ENCODE measurements at places on chromosomes 4 and X. TPM values are rescaled to one million over a fixed set of nuclear protein-coding genes. Genes with fewer than 3 reads are reported as not detected.

TEX28 gene
- total RNA-seq = not detected

DNA sequence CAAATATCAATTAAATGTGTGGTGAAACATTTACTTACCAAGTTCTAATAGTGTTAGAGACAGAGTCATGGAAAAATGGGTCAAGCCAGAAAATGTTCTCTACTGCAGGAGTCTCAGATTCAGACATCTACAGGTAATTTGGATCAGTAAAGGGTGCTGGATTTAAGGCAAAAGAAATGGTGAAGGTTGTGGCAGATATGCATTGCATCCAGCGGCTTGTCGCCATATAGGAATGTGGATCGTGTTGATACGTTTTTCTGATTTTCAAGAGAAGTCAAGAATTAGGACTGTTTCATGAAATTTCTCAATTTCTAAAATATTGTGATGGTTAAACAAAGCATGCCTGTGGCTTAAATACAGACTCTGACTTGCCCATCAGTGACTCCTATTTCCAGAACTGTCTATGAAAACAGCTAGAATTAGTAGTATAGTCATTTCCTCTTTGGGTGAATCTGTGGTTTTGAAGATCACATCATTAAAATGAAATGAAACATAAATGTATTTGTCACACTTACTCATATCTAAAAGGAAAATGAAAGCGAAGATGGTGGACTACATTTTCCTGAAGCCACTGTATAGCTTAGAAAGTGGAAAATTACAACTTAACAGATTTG lies 110.1 kb upstream of the VEGFC start:
- no peak for DNase-seq

BEX5 gene
- total RNA-seq = 1.6 TPM

DNA sequence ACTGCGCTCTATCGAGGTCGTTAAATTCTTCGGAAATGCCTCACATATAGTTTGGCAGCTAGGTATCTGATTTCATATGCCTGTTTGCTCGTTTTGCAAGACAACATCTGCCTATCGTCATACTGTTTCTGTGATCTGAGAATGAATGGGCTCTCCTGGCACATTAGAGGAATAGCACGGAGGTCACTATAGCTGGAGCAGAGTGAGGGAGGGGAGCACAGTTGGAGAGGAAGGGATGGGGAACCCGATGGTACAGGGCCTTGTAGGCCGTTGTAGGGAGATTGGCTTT lies 552 bp downstream of the IKBKG start:
- no peak for DNase-seq

DNA sequence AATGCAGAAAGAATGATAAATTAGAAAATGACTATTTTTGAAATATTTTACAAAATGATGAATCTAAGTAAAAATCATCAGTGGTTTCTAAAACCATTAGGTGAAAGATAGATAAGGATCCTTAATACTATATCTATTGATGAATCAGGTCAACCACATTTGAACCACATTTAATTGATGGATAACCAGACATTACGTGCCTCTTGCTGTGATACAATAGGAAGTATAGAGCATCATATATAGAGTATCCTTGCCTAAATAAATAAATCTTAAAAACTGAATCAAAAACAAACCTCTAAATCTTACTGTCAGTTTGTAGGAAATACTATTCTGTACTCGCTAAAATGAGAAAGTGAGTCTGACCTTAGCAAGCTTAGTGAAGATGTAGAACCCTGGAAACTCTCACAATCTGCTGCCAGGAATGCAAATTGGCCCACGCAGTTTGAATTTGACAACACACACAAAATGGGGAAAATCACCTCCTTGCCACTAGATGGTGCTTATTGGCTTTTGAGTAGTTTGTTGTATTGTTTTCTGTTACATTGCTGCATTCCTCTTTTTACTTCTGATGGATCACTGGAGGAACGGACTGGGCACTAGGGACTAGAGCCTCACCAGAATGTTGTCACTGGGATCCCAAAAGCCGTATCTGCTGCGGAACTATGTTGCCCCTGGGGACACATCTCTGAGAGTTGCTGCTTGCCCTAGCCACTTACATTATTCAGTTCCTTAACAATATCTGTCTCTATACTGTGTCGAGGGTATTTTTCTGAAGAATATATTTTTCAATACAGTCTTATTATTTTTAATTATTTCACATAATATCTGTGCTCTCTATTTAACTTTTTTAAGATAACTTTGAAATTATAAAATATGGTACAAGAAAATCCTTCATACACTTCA lies 25.4 kb upstream of the SLAIN2 start:
- DNase-seq = no peak

- no peak for DNase-seq
These were observed 40.5 kb upstream of the RAPGEF2 start for GRCh38 chr4:159062381-159062780.

DNA sequence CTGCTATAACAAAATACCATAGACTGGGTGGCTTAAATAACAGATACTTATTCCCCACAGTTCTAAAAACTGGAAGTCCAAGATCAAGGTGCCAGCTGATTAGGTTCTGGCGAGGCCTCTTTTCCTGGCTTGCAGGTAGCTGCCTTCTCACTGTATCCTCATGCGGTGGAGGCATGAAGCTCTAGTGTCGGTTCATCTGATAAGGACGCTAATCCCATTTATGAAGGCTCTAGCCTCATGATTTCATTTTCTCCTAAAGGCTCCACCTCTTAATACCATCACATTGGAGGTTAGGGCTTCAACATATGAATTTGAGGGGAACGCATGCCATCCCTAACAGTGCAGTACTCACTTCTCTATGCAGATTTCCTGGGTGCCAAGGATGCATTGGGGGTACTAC lies 57.9 kb upstream of the STIM2 start:
- DNase-seq = no peak

DNA sequence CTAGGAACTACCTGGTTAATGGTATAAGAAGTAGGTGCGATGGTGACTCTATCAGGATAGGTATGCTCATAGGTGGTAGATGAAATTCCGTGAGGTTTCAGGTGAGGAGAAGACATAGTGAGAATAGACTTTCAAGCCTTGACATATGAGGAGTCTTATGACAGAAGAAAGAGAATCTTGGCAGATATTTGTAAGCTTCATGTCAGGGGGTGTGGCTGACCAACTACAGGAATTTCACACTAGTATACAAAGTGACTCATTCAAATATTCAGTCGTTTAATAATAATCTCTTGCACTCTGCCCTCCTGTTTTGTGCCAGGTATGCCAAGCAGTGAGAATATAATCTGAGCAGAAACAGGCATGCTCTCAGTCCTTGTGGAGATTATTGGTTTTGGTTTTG lies 22.8 kb downstream of the PACRGL start:
- no peak for DNase-seq

DNA sequence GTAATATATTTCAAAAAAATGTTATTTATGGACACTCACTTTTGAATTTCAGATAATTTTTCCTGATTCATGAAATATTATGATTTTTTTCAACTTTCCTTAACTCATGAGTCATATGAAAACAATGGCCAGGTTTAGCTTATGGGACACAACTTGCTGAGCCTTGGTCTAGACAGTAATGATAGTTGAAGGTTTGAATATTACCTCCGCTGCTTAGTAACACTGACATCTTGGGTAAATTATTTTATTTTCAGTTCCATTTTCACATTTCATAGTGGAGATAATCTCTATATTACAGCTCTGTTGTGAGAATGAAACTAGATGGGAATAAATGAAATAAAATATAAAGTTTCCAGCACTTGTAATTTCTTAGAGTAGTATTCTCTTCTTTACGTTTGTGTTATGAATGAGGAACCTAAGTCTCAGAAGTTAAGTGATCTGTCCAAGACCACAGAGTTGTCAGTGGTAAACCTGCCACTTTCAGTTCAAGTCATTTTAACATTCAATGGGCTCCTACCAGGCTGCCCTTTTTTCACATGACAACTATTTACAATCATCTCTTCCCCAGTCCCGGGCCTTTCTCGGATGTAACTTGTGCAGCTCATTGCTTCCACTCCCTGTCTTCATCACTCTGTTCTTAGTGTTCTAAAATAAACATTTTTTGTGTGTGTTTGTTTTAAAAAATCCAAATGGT lies 46.8 kb upstream of the GC start:
- DNase-seq = no peak

DNA sequence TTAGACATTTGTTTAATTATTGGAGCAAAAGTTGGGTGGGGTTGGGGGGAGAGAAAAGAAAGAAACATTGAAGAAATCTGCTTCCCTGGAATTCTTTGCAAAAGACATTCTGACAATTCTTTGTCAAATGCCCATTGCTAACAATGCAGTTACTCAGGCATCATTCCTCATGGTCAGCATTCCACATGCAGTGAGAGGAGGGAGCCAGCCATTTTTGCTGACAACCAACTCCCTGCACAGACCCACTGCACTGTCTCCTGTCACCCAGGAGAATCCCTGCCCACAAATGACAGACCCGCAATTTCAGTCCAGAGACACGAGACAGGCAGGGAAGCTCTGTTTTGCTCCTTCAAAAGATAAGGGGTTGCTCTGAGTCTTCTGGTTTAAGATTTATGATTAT lies 985.1 kb upstream of the SLIT2 start:
- no peak for DNase-seq

- no peak for DNase-seq
These were observed 87.0 kb downstream of the ANXA3 start for GRCh38 chr4:78638337-78639172.

DNA sequence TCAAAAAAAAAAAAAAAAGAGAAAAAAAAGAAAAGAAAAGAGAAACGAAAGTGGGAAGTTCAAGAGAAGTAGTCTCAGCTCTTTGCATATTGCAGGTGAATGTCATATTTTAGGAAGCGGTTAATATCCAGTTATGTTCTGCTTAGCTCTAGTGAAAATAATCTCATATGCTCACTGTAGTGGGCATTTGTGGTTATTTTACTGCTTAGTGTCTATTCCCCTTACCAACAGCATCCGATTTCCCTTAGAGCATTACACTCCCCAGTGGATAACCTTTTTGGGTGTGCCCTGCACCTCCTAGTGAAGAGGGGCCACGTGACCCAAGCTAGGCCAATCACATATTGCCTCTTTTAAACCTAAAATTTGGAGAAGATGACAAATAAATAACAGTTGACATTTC lies 111.2 kb upstream of the ZNF827 start:
- no peak for DNase-seq

DNA sequence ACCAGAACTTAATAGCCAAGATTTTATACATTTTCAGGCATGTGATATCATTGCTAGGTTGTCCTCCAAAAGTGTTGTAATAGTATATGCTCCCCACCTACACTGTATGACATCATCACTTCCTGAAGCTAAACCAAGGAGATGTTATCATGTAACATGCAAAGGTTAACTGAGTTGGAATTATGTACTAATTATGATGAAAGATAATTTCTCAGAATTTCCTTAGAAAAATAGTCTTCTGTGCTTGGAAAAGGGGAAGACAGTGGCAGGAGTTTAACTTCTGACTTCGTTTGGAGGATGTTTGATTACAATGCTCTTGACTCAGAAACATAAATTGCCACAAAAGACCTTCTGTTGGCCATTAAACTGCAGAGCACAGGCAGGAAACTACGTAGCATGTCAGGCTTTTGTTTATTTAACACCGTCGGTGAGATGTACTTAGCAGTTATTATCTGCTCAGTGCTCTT lies 83.6 kb upstream of the GUCY1A1 start:
- no peak for DNase-seq

ZFP92 gene
- total RNA-seq = 1.3 TPM

DNA sequence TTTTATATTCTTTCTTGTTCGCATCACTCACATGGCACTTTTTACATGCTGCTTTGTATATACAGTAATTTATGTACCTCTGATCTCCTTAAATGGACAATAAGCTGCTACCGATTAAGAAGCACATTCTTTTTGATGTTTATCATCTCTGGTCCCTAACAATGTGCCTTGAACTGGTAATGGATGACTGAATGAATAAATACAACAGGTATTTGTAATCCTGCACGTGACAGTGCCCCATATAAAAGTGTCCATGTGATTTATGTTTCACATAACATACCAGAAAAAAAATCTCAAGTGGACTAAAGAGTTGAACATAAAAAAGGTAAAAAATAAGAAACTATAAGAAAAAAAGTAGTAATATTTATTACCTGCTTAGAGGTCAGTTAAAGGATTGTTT lies 7.7 kb upstream of the SLAIN2 start:
- no peak for DNase-seq

PAGE4 gene
- total RNA-seq = not detected

PAGE1 gene
- not detected for total RNA-seq

IQCM gene
- not detected for total RNA-seq

- DNase-seq = no peak
These were observed 825.8 kb upstream of the LCORL start for GRCh38 chr4:18847249-18847890.

DNA sequence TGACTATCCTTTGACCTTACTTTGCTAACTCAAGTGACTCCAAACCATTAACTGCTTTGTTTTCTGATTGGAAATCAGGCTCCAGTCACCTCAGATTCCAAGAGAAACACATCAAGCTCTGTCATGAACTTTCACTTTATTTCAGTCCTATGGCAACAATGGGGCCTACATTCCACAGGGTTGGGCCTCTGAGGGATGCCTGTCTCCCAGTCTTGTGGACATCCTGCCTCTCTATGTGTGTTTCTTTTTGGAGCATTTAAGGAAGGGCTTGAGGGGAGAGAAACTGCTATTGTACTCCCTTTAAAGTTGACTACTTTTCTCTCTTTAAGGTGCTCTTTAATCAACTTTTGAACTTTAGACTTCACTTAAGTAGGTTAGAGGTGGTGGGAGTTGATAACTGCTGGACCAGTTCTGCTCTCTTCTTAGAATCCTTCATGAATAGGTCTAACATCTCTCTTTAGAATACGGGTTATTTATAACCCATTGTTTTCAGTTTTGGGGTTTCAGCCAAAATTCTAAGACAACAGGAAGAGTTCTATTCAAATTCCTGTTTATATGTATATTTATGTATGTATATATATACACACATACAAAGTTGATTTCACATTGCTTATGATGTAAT lies 274.3 kb upstream of the NR3C2 start:
- no peak for DNase-seq

- DNase-seq = no peak
These were observed 1.1 kb upstream of the TRMT10A start for GRCh38 chr4:99564921-99565320.

GPRASP3 gene
- 4.2 TPM for total RNA-seq

DNA sequence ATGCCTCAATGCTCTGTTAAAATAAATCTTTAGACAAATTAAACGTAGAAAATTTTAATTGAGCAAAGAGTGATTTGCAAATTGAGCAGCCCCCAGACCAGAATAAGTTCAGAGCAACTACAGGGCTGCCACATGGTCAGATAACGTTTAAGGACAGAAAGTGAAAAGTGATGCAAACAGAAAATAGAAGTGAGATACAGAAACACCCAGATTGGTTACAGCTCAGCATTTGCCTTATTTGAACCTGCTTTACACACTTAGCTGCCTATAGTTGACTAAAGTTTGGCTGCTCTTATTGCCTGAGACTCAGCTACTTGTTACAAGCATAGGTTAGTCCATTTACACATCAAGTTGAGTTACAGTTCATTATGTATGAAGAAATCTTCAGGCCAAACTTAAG lies 1800.8 kb upstream of the PCDH10 start:
- no peak for DNase-seq

GRCh38 chr4:48706736-48707135 lies 73.3 kb downstream of the FRYL start:
- no peak for DNase-seq

GRCh38 chr4:48639807-48640206 lies 140.3 kb downstream of the FRYL start:
- DNase-seq = no peak

GRCh38 chr4:97493815-97494518 lies 649.3 kb downstream of the STPG2 start:
- DNase-seq = no peak

SPANXN3 gene
- total RNA-seq = not detected

KLKB1 gene
- 0.33 TPM for total RNA-seq

GRCh38 chr4:40992472-40993295 lies 221.7 kb downstream of the APBB2 start:
- DNase-seq = no peak

Measured in breast epithelium (tissue), 4 donors.